Suppressor macrophage (primary cell): ENCODE measurements at places on chromosomes 11 and 22.
A peak's percentile ranks its signal among the peaks of the same experiment; 100 is the strongest.

- no peak for DNase-seq
These were observed 54.1 kb downstream of the RELT start for GRCh38 chr11:73430326-73430725.

DNA sequence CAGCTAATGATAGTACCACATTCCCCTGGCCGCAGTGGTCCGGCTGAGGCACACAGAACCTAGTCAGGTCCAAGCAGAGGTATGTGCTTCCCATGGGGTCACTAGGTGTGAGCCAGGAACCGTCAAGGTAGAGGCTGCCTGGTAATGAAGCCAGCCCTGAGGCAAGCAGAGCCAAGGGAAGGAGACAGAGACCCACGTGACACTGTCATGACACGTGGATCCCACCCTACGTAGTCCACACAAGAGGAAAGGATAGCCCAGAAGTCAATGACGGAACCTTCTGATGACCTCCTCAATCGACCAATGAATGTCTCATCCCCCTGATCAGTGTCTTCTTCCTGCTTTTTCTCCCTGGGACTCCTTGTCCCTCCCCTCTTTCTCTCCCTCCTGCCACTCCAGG lies 19.0 kb downstream of the A4GALT start:
- no peak for DNase-seq

- no peak for DNase-seq
These were observed 148.2 kb upstream of the ARHGAP20 start for GRCh38 chr11:110860461-110860860.

- peak; percentile 75 for DNase-seq
These were observed 428 bp downstream of the CDKN1C start for GRCh38 chr11:2885017-2885677.

GRCh38 chr11:32266601-32267000 lies 168.7 kb downstream of the WT1 start:
- DNase-seq, result no peak

DNA sequence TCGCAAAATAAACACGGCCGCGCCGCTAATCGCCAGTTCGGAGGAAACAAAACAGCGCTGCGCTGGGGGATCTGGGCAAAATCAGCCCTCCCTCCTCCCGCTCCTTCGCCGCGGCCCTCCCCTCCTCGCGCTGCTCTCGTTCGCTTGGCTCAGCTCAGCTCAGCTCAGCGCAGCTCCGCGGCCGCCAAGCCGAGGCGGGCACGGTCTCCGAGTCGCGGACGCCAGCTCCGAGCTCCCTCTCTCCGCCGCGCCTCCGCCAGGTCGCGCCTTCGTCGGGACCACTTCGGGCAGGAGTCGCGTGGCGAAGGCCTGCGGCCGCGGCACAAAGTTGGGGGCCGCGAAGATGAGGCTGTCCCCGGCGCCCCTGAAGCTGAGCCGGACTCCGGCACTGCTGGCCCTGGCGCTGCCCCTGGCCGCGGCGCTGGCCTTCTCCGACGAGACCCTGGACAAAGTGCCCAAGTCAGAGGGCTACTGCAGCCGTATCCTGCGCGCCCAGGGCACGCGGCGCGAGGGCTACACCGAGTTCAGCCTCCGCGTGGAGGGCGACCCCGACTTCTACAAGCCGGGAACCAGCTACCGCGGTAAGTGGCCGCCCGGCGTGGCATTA lies at the start of gene SPON1:
TSS of gene SPON1 (plus strand) at position 162 of the 607 bp plus-strand sequence. CDS start at position 344, 182 bp downstream.
- DNase-seq, result no peak

DNA sequence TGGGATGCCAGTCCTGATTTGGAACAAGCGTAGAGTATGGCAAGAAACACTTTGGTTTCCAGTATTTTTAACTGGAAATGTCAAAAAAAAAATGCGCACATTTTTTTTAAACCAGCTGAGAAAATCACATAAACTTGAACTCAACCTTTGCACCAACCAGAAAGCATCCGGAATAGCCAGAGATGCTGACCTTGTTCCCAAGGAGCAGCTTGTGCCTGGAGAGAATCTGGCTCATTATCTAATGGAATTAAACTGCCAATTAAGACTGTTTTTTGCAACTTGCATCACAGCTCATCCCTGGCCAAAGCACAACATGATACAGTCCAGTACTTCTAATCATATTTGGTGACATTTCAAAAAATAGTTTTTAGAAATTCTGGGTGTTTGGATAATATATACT lies 8.4 kb upstream of the ETS1 start:
- no peak for DNase-seq

DNA sequence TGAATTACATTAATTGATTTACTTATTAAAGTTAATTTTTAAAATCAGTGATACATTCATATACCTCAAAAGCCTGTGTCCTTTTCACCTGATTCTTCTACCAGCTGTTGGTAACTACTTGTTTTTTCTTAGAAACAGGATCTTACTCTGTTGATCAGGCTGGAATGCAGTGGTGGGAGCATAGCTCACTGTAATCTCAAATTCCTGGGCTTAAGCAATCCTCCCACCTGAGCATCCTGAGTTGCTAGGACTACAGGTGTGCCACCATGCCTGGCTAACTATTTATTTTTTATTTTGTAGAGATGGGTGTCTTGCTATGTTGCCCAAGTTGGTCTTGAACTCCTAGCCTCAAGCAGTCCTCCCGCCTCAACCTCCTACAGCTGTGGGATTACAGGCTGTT lies 4.7 kb downstream of the TRIM44 start:
- no peak for DNase-seq

GRCh38 chr11:14451825-14452224 lies 47.8 kb downstream of the COPB1 start:
- DNase-seq, result peak; percentile 39

DNA sequence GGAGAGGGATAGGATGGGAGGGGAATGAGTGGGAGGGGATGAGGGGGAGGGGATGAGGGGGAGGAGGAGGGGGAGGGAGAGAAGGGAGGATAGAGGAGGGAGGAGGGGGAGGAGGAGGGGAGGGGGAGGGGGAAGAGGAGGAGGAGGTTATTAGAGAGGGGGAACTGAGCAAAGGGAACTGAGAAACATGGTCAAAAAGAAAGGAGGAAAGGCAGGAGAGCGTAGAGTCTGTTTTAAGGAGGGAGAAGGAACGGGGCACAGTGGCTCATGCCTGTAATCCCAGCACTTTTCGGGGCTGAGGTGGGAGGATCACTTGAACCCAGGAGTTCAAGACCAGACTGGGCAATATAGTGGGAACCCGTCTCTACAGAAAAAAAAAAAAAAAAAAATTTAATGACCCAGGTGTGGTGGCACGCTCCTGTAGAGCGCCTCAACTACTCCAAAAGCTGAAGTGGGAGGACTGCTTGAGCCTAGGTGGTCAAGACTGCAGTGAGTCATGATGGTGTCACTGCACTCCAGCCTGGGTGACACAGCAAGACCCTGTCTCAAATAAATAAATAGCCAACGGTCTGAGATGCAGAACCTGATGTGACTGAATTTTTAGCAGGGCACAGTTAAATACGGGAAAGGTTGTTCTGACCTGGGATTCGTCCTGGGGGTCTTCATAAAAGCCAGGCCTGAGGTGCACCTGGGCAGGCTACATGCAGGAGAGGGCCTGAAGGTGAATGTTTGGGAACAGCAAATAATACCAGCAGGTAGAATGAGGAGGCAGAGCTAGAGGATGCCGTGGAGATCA lies 4.0 kb downstream of the B3GNT6 start:
- no peak for DNase-seq

DNA sequence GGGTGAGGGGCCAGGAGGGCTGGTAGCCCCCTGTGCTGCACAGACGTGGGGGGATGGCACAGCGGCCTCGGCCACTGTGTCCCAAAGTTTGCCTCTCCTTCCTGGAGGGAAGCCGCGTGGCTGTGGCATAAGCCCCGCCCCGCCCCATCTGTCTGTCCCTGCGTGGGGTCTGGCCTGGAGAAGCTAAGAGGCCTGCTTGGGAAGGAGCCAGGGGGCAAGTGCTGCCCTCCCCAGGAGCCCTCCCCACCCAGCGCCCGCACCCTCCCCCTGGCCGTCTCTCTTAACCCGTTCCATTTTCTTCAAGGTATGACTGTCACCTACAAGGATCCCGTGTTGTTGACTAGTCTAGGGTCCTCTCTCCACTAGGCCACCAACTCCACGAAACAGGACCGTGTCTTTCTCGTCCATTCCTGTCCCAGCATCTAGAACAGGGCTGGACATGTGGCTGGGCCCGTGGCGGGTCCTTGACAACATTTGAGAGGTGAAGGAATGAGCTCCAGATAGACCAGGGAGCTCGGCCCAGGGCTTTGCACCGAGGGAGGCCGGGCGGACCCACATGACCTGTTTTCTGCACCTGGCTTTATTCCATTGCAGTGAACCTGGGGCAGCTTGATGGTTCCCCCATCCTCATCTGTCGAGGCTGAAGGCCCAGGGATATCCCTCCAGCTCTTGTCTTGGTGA lies 428.0 kb downstream of the TBC1D22A start:
- DNase-seq, result no peak

- no peak for DNase-seq
These were observed 28.6 kb downstream of the PPP2R1B start for GRCh38 chr11:111737444-111738210.

DNA sequence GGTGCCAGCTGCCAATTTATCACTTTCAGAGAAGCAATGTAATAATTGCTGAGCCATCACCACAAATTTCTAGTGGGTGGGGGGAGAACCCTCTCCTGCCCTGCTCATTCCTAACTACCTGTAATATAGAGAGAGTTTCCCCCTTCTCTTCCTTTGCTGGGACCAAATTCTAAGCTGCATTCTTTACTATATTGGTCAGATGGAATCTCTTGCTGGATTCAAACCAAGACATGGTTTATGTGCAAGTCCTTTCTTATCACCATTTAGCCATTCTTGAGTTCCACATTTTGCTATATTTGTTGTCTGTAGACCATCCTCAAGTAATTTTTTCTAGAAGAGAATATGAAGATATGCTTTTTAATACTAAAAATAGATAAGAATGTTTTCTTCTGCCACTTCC lies 452.1 kb downstream of the MN1 start:
- no peak for DNase-seq

GRCh38 chr11:61773356-61773755 lies 19.0 kb downstream of the TMEM258 start:
- no peak for DNase-seq

DNA sequence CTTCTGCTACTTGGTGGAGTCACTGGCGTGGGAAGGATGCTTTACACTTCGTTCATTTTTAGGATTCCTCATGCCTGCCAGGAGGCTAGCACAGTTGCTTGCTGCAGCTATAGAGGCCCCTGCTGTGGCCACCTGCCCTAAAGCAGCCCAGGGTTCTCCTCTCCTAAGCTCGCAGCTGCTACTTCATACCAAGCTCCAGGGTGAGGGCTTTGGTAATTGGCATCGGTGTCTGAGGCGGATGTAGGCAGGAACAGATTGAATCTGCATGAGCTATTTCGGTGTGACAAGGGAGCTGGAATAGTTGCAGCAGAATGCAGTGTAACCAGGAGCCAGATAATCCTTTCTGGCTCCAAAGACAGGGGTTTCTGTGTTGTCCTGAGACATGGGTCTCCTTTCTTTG lies 133.1 kb downstream of the MICAL2 start:
- DNase-seq, result no peak

- no peak for DNase-seq
These were observed 1068.3 kb downstream of the OPCML start for GRCh38 chr11:132464003-132464342.

DNA sequence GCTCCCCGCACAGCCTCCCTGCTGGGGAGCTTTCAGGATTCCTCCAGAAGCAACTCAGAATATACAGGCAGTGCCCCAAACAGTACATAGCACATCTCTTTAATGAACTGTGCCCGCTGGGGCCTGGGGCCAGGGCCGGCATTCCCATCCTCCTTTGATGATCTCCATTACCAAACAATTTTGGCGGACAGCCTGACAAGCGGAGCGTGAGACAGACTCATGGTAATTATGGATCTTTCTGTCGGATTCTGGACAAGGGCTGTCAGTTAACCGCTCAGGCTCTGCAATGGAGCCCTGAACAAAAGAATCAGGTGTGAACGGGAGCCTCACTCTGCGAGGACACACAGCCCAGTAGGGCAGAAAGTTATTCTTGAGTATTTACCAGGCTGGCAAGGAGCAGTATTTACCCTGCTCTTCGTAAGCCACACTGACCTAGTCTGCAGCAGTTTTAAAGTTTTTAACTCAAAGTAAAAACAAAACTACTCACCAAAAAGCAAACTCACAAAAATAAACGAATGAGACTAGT lies 174.0 kb downstream of the TBC1D22A start:
- no peak for DNase-seq

GRCh38 chr11:6219359-6219758 lies 14.0 kb downstream of the C11orf42 start:
- DNase-seq, result peak; percentile 62

DNA sequence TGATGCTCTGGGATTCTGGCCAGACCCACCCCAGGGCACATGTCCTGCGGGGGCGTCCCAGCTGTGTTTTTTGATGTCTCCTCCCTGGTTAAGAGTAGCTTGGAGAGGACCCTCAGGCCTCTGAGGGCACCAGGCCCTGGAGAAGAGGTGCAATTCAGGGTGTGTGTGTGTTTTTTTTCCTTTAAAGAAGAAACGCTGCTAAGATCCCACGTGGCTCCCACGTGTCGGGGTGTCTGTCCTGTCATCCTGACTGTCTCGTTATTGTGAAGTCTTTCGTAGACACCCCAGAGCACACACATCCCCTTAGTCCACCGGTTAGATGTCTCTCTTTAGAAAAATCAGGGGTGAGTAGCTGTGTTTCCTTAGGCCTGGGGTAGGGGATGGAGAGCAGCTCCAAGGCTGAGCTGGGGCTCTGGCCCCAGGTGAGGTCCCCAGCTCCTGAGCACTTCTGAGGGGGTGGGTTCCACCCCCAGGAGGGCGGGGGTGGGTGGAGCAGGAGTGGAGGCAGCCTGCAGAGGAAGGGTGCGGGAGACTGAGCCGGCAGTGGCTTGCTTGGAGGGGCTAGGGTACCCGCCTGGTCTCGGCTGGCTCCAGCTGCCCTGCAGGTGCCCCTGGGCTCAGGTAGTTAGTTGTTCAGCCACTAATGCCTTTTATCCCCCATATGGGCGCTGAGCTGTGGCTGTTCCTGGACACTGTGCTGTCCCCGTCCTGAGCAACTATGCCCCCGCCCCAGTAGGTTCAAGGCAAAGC lies 116.4 kb downstream of the CACNA1I start:
- DNase-seq, result no peak

DNA sequence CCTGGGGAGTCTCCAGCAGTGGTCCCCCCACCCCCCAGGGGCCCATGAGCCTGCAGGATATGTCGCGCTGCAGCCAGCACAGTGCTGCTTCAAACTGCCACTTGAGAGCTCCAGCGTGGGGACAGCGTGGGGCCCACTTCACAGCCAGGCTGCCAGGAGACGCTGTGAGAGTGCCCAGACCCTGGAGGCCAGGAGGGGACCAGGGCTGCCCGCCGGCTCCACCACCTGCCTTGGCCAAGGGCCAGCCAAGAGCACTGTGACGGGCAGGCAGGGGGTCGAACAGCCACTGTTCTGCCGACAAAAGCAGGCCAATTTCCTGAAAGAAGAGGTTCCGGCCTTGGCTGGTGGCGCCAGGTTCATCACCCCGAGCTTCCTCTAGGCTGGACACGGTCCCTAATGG lies 60.2 kb downstream of the FLRT1 start:
- no peak for DNase-seq

- DNase-seq, result no peak
These were observed at the start of gene TMEM225 for GRCh38 chr11:123885570-123885969. TMEM225 (minus strand) TSS chr11:123885670; CDS start chr11:123885425, 245 bp downstream.

GRCh38 chr11:68066742-68067141 lies 27.9 kb downstream of the TCIRG1 start:
- no peak for DNase-seq
